WTC11 (cell line): ENCODE measurements at places on chromosomes 13 and 19. TPM values are rescaled to one million over a fixed set of nuclear protein-coding genes. Genes with fewer than 3 reads are reported as not detected.

- peak; percentile 17 for DNase-seq
Observed at GRCh38 chr19:39971380-39972035, 543 bp downstream of the PSMC4 start.

CYP2A7 gene
- 0.21 TPM in 1 of 3 replicates, not detected in the others for total RNA-seq

CD79A gene
- total RNA-seq = 0.42 to 1.2 TPM (median 0.71 TPM) in 3 replicates

DNA sequence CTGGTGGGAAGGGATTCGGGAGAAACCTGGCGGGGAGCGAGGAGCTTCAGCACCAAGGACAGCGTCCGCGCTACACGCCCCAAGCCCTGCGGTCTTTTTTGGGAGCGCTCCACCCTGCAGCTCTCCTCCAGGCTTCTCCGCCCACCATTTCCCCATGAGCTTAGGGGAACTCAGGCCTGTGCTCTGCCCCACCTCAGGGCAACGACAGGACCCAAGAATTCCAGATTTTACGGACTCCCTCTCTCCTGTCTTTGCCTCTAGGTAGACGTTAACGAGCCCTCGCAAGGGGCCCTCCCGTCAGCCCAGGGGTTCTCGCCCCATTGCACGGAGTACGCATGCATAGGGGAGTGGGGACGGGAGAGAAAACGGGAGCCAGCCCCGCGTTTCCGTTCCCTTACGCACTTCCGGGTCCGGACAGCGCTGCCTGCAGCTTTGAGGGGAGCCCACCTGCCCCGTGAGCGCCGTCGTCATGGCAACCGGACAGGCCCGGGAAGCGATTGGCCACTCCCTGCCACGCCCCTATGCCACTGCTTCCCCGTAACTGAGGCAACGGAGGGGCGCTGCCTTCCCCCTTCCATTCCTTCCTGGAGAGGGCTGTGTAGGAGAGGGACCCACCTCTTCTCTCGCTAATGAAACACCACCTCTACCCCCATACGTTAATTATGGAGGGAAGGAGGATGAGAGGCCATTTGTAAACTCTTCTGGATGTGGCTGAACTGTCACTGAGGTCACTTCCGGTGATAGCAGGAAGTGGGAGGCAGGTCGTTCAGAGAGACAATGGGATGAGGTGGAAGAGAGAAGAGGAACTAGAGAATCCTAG, 20.8 kb downstream of the NOVA2 start:
- peak; percentile 95 for DNase-seq

DNA sequence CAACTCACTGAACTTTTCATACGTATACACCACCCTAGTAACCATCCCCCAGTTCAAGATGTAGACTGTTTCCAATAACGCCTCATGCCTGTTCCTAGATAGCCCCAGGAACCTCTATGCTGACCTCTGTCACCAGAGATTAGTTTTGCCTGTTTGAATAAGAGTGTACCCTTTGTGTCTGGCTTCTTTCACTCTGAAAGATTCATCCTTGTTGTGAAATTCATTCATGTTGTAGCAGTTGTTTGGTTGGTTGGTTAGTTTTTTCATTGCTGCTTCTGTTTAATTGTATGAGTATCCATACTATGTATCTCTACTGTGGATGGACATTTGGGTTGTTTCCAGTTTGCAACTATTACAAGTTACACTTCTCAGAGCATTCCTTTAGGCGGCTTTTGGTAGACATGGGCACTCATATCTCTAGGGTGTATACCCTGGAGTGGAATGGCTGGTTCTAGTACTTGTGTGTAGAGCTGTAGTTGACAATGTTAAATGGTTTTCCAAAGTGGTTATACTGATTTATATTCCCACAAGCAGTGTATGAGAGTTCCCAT, 1.6 kb downstream of the RNASEH2B start:
- DNase-seq = no peak

- no peak for DNase-seq
Observed at GRCh38 chr19:23273022-23273589, 22.9 kb upstream of the ZNF724 start.

SGCG gene
- total RNA-seq = not detected in 3 replicates

DNA sequence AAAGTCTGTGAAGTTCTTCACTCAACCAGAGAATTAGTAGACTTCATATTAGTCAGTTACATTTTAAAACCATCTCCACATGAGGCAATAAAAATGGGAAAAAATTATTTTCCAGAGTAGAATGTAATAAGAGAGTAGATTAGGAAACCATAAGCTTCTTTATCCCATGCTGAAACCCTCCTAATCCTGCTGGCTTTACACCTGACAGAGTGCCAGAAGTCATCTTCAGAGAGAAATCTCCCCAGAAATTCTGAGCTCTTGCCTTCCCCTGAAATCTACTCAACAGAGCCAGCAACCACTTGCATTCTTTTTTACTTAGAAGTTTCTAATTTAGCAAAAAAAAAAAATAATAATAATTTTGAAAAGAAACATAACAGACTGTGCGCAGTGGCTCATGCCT, 279.9 kb downstream of the NHLRC3 start:
- no peak for DNase-seq

DNA sequence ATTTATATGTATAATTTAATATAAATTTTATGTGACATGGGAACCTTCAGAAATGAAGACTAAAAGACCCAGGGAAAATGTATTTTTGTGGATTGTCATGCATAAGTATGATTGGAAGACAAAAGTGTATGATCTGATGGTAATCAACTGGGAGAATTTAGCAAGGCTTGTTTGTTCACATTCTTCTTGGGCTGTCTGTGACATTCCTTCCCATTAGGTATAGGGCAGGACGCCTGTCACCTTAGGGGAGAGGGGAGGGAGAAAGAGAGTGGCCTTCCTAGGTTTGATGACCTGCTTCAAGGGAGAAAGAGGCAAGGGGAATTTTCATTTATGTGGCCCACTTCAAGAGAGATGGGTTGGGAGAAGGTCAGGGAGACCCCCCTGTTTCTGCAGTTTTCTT, 22.4 kb downstream of the PIBF1 start:
- no peak for DNase-seq

DNA sequence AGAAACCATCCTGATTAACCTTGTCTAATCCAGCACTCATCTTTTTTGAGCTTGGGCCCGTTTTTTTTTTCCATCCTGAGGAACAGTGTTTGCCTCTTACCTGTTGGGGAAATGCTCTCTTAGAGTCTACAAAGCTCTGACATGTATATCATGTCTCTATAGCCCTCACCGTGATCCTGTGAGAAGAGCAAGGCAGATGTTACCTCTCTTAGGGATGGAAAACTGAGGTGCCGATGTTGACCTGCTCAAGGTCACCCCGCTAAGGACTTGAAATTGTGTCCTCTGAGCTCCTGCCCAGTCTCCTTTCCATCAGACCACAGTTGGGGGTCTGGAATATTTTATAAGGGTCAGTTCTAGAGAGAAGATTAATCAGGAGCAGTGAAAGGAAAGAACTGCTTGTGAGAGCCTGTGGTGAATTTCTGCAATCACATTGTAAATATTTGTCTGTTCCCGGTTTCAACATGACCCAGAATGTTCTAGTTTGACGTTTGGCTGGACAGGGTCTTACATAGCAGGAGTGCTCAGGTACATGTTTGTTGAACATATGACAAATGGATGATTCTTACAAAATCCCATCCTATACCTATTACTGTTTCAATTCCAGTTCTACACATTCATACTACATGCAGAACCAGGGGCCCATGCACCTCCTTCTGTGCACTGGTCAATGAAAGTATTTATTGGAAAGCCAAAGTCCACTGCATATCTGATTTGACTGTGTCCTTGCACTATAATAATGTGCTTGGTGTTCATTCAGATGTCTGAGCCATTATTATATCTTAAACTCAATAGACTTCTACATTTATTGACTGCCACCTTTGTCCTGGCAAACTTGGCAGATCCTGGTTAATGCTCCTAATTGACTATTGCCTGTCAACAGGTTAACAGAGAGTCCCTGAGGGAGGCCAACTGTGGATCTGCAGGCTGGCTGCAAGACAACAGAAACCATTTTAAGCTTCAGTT, 12.1 kb downstream of the SLC25A15 start:
- DNase-seq = no peak

DNA sequence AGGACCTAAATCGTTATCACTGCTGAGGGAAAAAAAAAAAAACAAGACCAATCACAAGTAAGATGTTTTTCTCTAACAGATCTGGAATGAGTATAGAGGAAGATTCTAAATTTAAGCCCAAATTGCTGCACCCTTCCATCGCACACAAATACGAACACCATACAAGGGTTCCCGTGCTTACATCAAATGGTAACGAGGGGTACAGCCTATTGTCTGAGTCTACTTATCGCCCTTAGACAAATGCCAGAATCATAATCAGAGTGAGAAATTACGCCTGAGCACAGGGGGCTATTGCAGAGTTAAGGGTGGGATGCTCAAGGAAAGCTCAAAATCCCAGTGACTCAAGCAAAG, 603 bp downstream of the ZC3H13 start:
- no peak for DNase-seq
